Left cardiac atrium (tissue), 4 donors: ENCODE measurements at places on chromosomes 2 and 18.
A peak's percentile ranks its signal among the peaks of the same experiment; 100 is the strongest.

- DNase-seq, result peak; percentile 63
These were observed 9.9 kb upstream of the IL1A start for GRCh38 chr2:112794131-112794733.

DNA sequence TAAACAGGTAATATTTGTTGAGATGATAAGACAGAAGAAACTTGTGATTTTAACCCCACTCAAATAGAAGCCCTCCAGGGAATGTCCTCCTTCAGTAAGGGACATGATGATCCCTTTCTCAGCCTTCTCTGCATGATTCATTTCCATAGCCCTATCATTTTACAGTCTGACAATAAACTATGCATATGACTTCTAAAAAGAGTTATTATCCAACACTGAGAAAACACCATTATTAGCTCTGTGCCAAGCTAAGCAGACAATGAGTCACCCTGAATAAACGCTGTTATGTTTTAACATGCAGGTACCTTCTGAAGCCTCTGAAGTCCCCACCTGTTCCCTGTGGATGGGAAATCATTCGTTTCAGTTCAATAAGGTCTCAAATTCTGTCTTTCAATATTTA lies 54.7 kb downstream of the DTNB start:
- DNase-seq, result no peak

- DNase-seq, result no peak
These were observed 1712.8 kb upstream of the TMEFF2 start for GRCh38 chr2:193907561-193907960.

- DNase-seq, result no peak
These were observed 24.5 kb downstream of the IRS1 start for GRCh38 chr2:226775032-226775509.

DNA sequence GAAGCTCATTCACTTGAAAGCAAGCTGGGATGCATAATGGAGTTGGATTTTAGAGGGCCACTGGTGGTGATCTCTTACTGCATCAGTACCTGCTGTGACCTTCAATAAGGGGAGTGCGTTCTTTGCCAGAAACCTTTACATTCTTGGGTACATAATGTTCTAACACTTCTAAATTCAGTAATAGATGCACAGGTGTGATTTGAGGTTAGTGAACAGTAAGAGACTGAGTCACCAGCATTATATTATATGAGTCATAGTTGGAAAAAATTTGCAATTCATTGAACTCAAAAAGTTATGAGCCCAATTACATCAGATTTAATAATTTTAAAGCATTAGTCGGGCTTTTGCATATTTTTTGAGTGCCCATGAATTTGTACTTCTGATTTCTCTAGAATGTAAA lies 803.3 kb downstream of the ADCYAP1 start:
- no peak for DNase-seq

- peak; percentile 31 for DNase-seq
These were observed 229.1 kb upstream of the SLC14A2 start for GRCh38 chr18:45386041-45386655.

DNA sequence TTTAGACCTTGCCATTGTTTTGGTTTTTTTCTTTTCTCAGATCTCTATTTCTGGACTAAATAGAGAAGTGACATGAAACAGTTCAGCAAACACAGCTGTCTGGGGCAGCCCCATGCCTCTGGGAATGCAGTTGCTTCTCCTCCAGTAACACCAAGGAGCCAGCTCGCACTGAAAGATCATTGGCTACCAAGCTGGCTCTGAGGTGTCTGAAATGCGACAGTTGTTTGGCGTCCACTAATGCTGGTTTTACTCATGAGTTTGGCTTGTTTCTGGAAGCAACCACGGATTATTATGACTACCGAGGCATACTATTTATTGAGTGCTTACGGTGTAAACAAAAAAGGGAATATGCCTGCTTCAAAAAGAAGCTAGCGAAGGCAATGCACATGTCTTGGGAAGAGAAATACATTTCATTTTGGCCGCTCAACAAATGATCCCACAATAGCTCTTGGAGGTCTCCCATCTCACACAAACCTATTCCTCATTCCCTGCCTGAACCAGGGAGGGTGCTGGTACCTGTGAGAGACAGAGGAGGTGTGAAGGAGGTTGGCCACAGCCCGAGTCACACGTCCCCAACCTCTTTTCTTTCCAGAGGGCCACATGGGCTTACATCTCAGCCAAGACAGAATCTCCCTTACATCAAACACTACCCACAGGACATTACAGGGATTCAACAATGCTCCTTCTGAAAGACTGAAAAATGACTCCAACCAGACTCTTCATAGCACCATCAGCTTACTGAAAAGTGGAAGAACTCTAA lies 37.5 kb upstream of the NEB start:
- DNase-seq, result peak; percentile 69

- DNase-seq, result peak; percentile 63
These were observed 42.3 kb upstream of the ATIC start for GRCh38 chr2:215269397-215270117.

DNA sequence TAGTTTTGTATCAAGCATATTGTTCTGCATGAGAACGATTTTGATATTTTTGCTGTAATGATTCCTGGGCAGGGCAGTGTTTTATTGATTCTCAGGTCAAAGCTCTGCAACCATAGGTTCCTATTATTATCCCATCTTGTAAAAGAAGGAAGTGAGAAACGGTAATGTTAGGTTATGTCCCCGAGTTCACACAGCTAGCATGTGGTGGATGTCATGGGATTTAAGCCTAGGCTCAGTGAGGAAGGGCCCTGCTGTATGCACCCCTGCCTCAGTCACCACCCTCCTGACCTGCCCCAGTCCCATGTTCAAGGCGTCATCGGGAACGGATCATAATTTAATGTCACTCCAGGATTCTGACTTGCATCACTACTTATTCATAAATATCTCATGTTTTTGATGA lies 10.7 kb downstream of the ACP1 start:
- DNase-seq, result no peak

DNA sequence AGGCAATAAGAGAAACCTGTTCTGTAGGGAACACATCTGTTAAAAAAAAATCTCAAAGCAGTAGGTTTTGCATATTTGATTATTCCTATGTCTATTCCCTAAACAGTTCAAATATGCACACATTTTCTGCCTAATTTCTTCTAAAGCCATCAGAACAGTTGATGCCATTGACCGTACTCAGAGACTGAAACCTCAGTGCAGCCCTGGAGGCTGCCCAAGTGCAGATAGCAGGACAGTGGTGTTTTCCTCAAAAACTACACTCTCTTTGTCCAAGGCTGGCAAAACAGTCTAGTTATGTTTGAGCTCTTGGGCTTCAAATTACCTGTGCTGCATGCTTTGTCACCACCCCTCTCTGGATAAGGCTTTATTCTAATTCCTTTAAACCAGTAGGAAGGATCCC lies 23.3 kb upstream of the NFE2L2 start:
- DNase-seq, result no peak

DNA sequence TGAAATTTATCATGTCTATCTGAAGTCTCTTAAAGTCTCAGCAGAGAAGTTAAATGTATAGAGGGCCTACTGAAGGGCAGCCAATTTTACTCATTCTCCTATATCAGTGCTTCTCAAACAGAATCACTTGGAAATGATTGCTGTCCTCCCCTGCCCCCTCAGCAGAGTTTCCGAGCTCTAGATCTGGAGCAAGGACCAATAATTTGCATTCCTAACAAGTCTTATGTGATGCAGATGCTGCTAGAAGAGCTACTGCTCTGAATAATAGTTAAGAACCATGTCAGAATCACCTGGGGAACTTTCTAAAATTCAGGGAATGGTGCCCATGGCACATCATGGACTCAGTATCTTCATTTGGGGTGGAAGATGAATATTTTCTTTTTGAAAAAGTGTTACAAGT lies 105.6 kb upstream of the EPHA4 start:
- DNase-seq, result no peak

- DNase-seq, result no peak
These were observed 140.6 kb upstream of the ID2 start for GRCh38 chr2:8541223-8541622.

GRCh38 chr2:227607941-227608340 lies 6.7 kb downstream of the SCYGR3 start:
- no peak for DNase-seq

DNA sequence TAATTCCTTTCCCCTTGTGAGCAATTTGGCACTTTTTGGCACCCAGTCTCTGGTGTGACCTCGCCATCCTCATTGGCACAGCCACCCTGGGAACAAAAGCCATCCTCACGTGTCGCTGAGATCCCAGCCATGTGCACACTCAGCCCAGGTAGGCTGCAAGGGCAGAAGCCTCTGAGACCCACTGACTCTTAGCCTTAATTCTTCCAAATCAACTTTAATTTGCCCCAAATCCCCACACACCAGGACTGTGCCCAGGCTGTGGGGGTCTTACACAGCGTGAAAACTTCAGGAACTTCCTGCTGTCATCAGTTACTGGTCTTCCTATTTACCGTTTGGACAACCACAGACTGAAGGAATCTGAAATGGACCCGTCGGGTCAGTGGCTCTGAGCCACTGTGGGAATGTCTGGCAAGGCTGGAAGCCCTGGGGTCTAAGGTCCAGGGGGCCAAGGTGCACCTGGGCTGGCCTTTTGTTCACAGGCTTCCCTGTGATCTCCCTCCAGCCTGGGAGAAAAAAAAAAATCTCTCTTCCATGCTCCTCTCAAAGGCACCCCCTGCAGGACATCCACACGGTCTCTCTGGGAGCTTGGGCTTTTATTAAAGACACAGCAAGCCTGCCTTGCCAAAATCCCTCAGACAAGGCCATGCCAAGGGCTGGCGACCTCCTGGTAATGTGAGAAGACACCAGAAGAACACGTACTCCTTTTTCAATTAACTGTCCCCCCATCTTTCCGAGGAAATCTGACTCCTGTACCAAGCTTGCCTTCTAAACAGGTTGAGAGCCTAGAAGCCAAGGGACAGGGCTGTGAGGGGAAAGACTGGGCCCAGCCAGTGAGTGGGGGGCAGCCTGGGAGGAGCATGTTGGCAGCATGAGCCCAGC lies 42.1 kb upstream of the LAPTM4A start:
- DNase-seq, result peak; percentile 64

DNA sequence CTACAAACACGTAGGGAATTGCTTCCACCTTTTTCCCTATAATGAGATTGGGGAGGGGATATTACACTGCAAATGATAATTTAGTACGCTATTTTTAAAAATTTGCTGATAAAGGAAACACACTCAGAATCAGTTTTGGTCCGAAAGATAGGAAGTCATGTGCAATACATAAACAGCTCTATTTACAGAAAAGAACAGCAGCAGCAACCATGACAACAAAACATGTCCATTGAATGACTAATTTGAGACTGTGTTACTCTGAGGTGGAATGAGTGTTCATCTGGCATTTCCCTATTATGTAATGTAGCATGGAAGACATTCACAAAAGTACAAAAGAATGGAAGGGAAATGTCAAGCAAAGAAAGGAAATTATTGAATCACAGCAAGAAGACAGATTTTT lies 337.2 kb downstream of the NBAS start:
- no peak for DNase-seq

DNA sequence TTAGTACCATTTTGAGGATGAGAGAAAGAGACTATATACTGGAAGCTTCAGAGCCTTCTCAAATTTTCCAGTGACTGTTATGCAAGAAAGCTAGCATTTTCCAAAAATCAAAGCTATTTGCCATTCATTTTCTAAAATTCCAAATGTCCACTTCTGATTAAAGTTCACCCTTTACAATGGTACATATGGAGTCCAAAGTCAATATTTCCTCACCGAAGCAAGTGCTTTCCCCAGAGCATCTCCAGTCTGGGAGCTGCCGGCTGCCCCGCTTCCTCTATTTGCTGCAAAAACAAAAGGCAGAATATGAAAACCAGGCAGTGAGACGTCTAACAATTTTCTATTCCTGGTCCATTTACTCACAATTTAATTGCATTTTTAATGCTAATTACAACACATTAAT lies 302.0 kb upstream of the CCDC68 start:
- DNase-seq, result no peak

GRCh38 chr18:72543357-72544055 lies 636 bp downstream of the CBLN2 start:
- DNase-seq, result no peak

DNA sequence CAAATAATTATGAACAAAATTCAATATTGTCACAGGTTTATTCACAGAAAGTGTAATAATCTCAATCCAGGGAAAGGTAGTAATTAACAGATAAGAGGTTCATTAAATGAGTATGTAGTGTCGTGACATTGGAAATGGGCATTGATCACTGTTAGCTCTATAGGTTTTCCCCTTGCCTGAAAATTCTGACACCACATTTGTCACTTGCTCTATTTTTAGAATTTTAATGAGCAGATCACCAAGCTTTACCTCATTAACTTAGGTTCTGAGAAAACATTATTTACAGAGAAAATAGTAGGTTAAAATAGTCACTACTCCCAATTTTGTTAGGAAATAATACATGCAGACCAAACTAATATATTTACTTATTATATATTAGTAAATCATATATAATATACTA lies 344.0 kb downstream of the DSC3 start:
- no peak for DNase-seq

- no peak for DNase-seq
These were observed 191.0 kb downstream of the HDAC4 start for GRCh38 chr2:239209783-239210182.

DNA sequence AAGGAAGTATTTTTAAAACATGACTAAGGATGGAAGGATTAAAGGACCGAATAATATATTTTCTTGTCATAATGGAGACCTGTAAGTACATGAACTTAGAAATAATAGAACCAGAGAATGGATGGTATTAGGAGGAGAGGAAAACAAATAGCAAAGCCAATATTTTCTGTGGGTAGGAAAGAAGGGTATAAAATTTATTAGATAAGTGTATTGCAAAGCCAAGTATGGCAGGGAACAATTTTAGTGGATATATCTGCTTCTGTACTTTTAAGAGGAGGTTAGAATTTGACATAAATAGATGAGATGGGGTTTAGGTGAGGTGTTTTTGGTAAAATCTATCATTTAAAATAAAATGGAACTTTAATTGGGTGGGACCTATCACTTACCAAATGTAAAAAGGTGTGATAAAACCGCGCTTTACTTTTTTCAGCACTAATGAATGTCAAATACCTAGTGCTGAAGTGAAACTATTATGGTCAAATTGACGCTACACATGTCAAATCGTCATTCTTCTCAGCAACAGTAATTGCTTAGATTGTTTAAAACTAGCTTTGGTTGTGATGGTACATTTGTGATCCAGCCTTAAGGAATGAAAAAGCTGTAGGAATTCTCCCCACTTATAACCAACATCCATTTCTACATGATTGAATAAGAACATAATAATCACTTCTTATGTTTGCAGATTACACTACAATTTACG lies 78.1 kb upstream of the ZEB2 start:
- no peak for DNase-seq

DNA sequence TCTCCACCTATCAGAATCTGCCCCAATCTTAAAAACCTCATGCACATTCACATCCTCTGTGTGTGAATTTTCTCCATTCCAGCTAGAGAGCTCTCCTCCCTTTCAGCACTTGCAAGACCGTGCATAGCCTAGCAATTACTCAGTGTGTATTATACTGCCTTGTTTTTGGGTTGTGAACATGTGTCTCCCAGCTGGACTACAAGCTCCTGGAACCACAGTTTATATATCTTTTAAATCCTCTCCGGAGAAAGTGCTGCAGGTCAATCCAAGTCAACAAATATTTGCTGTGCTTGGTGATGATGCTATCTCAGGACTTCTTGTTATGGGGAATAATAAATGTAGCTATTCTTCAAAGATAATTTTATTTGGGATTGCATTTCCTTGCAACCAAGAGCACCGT lies 58.2 kb upstream of the MEX3C start:
- DNase-seq, result no peak
